ENCODE measurements at places on chromosomes 5 and 9.

- no peak for DNase-seq
Measured at GRCh38 chr9:79651251-79651795, 79.6 kb downstream of the TLE4 start.

DNA sequence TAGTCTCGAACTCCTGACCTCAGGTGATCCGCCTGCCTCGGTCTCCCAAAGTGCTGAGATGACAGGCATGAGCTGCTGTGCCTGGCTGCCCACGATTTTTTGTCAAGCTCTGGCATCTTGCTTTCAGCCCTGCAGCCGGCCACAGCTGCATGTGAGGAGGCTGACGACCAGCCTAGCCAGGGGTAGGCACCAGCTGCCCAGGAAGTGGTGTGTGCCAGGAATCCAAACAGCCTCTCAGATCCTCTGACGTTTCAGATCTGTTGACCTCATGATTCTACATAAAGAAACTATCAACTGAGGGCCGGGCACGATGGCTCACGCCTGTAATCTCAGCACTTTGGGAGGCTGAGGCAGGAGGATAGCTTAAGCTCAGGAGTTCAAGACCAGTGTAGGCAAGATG, 19.0 kb downstream of the DYNC2I2 start:
- DNase-seq = no peak

GRCh38 chr5:54993318-54993717, 7.9 kb upstream of the ESM1 start:
- no peak for DNase-seq

- peak; percentile 88 for DNase-seq
Measured at GRCh38 chr9:96875461-96876142, 21.3 kb upstream of the ZNF782 start.

DNA sequence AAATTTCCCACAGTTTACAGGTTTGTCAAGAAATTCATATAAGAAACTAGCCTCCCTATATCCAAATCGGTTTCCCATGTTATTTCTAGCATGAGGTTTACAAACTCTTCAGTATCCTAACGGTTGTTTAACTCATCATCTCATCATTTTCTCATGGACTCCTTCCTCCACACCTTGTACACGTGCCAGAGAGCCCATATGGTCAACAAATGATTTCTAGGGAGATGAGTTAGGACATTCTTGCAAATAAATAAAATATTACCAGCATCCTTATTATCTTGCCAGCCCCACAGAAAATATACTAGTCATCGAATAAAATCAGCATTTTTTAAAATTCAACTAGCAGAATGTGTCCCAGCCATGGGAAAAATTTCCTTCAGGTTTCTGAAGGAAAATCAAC, 285.2 kb downstream of the EBF1 start:
- DNase-seq = no peak

DNA sequence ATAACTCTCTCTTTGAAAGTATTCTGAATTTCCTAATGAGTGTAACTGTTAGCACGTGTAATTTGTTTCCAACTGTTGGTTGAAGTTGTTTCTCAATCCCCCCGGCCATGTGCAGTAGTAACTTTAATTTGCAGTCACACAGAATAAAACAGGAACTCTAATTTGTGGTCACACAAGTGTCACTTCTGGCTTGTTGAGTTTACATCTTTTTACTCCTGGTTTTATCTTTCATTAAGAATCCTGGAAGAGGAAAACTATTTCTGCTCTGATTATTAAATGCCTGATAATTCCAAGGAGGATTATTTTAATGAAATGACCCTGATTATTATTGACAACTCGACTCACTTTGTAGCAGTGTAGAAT, 1.2 kb downstream of the SCAMP1 start:
- no peak for DNase-seq

GRCh38 chr5:88702332-88702731, 180.7 kb downstream of the MEF2C start:
- no peak for DNase-seq

GRCh38 chr5:102591650-102592049, 92.8 kb upstream of the SLCO6A1 start:
- no peak for DNase-seq

GRCh38 chr9:15191378-15191777, 115.6 kb downstream of the TTC39B start:
- no peak for DNase-seq

DNA sequence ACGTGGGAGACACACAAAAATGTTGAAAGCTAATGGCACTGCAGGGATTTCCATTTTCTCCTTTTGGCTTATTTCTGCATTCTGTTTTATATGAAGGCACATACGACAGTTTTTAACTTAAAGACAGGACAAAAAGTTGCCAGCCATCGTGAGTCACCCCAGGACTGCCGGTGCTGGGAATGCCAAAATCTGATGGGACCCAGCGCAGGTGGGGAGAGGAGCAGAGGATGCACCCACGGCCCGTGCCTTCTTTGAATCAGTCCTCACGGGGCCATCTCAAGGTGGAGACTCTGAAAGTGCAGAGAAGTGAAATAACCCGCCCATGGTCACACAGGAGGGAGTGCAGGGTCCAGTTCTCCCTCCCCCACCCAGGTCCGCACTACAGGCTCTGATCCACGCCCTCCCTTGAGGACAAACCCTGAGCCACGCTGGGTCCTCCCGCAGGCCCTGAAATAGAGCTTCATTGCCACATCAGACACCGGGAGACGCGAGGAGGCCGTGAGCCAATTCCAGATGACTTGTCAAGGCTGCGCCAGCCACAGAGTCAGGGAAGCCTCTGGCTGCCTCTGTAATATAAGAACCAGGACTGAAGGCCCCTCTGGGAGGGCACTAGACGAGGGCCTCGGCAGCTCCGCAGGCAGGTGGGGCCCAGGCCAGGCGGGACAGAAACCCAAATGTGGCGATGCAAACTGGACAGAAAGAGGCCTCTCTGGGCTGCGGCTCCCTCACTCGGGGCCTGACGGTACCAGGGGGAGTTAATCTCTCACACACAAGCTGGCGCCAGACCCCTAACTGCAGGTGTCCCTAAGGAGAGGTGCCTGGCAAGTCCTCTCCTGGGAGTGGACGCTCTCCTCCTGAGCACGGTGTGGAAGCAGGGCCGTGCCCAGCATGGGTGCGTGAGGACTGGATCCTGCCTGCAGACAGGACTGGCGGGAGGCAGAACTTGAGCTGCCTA, 22.9 kb downstream of the ADAMTS2 start:
- no peak for DNase-seq

- DNase-seq = no peak
Measured at GRCh38 chr9:14246951-14247350, 67.0 kb downstream of the NFIB start.

- DNase-seq = no peak
Measured at GRCh38 chr5:142684508-142685041, 1.3 kb downstream of the FGF1 start.

DNA sequence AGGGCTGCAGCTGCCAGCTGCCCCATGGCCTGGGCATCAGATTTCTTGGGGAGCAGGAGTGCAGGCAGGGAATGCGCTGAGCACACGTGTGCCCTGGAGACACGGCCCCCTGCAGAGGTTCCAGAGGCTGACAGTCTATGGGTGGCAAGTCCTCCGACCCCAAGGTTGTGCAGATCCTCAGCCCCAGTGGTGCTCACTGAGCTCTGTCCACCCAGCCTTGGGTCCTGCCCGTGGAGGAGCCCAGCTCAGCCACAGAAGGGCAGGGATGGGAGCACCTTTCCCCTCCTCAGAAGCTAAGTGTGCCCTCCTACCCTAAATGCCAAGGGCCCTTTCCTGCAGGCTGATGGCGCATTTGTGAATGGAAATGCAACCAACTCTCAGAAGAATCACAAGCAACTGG, 341.0 kb downstream of the IRX2 start:
- no peak for DNase-seq

DNA sequence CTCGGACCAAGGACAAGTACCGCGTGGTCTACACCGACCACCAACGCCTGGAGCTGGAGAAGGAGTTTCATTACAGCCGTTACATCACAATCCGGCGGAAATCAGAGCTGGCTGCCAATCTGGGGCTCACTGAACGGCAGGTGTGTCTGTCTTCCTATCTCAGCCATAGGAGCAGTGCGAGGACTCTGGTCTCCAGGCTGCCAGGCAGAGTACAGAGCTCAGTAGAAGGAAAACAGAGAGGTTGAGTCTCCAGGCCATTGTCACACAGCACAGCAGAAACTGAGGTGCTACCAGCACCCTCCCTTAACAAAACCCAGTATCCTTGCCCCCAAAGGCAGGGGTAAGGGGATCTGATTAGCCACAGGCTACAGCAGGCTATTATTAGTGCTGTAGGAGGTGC, 7.1 kb upstream of the SLC6A7 start:
- no peak for DNase-seq

- no peak for DNase-seq
Measured at GRCh38 chr9:98571643-98572042, 137.1 kb downstream of the GABBR2 start.

DNA sequence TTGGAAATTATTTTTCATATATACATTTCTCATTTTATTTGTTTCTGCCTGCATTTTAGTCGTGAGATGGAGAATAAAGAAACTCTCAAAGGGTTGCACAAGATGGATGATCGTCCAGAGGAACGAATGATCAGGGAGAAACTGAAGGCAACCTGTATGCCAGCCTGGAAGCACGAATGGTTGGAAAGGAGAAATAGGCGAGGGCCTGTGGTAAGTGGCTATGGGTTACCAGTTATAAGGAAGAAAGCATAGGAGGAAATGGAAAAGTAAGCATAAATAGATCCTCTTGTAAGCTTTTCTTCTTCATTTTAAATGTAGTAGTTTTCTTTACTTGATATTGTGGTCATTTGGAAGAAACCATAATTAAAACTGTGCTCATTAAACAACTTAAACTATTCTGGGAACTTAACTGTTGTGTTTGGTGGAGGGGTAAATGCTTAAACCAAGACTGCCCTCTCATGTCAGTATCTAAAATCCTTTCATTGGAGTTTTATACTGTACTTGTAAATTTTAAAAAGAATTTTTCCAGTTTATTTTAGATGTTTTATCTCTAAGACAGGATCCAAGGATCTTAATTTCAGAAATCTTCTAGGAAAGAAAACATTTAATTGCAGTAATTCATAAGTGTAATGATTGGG, 41.3 kb downstream of the MAP3K1 start:
- no peak for DNase-seq

DNA sequence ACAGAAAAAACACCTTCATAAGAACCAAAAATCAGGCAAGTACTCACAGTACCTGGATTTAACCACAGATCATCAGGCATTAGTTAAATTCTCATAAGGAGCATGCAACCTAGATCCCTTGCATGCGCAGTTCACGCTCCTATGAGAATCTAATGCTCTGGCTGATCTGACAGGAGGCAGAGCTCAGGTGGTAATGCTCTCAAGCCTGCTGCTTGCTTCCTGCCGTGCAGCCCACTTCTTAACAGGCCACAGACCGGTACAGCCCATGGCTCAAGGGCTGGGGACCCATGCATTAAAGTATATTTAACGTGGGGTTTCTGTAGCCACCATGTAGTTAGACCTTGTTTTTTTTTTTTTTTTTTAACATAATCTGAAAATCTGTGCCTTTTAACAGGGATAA, 147.7 kb downstream of the VPS13A start:
- no peak for DNase-seq

DNA sequence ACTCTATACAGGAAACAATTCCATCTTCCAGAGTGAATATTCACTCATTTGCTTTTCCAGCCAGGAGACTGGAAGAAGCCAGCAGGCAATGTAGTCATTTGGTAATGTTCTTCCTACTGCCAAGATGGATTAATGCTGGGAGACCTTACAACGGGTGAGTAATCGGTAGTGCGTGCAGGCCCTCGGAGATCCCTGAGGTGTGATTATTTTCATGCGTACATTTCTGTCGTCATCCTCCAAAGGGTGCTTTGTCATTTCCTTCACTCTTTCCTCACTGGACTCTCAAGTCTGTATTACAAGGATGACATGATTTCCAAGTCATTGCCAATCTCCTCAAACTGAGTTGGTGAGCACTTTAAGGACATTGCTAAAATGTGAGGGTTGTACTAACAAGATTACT, 263.5 kb downstream of the CWC27 start:
- no peak for DNase-seq

DNA sequence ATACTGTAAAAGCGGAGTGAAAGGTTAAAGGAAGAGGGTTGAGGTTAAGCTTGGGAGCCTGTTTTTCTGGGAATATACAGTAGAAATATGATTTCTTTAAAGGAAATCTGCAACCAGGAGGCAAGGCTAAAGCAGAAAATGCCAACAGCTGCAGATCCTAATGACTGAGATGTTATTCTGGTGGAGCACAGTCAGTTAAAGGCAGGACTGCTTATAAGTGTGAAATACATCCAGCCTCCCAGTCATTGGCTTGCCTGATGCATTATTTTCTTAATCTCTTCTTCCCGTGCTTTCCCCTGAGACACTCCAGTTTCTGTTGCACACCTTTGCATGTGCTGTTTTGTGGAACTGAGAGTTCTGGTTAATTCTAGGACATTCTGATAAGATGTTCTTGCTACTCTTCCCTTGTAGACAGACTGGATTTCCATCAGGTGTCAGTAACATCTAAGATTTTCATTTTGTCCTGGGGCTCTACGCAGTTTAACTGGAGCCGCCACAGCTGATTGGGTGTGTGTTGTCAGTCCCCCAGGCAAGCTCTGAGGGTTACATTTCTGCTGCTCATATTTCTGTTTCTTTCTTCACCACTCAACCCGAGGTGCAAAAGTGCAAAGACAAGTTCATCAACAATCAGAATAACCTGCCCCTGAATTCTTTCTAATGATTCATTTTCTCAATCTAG, 44.4 kb downstream of the CAST start:
- no peak for DNase-seq

Data from neuronal stem cell (in vitro differentiated cells).